ENCODE measurements at places on chromosomes 5 and 9. TPM values are rescaled to one million over a fixed set of nuclear protein-coding genes. Genes with fewer than 3 reads are reported as not detected.

- DNase-seq, result peak; percentile 63
- H3K4me1 ChIP-seq, result peaks cover 32% of the 10 kb centered on the region
- H3K4me3 ChIP-seq, result no peak overlapping the region
- no peaks in the 10 kb centered on the region for H3K36me3 ChIP-seq
- H3K27ac ChIP-seq, result peak overlapping the region; percentile 64
These were observed 26.7 kb downstream of the ERGIC1 start for GRCh38 chr5:172860520-172861443.

- H3K36me3 ChIP-seq, result no peaks in the 10 kb centered on the region
- H3K4me1 ChIP-seq, result no peaks in the 10 kb centered on the region
- no peak for DNase-seq
- no peak overlapping the region for H3K4me3 ChIP-seq
These were observed 1233.8 kb upstream of the WWC1 start for GRCh38 chr5:167057665-167058064.

DNA sequence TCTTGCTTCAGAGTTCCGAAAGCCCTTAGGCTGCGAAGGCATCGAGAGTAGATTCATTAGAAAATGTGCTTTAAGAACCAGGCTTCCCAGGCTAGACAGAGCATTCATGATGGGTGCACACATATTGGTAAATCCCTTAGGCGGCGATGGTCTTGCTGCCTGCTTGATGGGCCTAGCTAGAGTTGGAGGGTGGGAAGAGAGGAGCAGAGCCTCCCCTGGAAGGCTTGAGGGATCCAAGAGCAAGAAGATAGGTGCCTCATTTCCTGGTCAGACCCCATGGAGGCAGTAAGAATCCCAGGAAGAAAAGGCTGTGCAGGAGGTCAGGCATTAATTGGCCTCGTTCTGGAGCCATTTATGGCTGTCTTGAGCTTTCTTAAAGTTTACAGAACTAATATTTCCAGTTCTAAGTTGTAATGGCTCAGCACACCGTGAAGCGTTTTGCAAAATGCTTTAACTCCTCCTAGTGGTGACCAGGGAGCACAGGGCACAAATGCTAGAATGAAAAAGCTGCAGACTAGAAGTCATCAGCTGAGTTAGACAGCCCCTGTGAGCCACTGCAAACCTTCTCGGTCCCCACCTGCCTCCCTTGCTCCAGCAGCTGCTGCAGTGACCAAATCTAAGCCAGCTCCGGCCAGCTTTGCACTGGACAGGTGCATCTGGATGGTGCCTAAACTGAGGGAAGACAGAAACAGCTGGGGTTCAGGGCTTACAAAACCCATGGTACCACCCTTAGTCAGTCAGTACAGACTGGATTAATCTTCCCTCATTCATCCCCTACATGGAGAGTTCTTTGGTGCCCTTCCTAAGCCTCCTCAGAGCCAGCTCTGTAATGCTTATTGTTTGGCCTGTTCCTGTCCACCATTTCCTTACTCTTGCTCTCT lies 14.7 kb downstream of the SLC45A2 start:
- no peak overlapping the region for H3K4me3 ChIP-seq
- no peaks in the 10 kb centered on the region for H3K36me3 ChIP-seq
- no peak for DNase-seq
- H3K27me3 ChIP-seq, result no peaks in the 10 kb centered on the region
- H3K4me1 ChIP-seq, result no peaks in the 10 kb centered on the region

DNA sequence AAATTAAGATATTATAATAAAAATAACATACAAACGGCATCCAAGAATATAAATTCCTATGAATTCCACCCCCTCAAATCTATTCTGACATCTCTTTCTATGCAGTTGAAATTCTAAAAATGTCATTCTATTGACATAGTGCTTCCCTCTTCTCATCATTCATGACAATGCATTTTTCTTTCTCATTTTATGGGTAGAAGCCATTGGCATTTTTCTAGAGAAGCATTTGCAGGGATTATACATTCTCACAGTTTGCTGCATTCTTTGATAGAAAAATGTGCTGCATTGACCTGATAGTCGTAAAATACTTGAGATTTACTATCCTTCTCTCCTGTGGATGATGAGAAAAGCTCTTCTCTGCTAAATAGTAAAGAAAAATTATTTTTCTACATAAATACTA lies 760.9 kb upstream of the ACO1 start:
- no peaks in the 10 kb centered on the region for H3K4me1 ChIP-seq
- no peak for DNase-seq
- H3K36me3 ChIP-seq, result no peaks in the 10 kb centered on the region
- H3K4me3 ChIP-seq, result no peak overlapping the region
- no peak overlapping the region for H3K27ac ChIP-seq
- H3K27me3 ChIP-seq, result no peaks in the 10 kb centered on the region

IL4 gene
- total RNA-seq, result not detected

INSL6 gene
- total RNA-seq, result not detected

DNA sequence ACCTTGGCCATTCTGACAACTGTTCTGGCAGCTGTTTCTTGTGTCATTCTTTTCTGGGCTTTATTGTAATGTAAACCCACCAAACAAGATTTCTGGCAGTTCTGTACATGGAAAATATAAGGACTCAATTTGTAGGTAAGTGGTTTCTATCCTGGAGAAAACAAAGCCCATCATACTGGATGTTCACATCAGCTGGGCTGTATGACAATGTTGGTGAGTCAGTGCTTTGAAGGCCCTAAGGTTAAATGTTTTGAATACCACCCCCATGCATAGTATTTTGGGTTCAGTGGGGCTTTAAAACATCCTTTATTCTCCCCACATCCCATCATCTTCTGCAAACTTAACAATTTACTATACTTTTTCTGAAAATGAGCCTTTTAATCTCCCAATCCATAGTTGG lies 52.5 kb downstream of the SH3GL2 start:
- DNase-seq, result no peak
- no peaks in the 10 kb centered on the region for H3K36me3 ChIP-seq
- H3K27me3 ChIP-seq, result no peaks in the 10 kb centered on the region
- no peaks in the 10 kb centered on the region for H3K4me1 ChIP-seq
- no peak overlapping the region for H3K27ac ChIP-seq

DNA sequence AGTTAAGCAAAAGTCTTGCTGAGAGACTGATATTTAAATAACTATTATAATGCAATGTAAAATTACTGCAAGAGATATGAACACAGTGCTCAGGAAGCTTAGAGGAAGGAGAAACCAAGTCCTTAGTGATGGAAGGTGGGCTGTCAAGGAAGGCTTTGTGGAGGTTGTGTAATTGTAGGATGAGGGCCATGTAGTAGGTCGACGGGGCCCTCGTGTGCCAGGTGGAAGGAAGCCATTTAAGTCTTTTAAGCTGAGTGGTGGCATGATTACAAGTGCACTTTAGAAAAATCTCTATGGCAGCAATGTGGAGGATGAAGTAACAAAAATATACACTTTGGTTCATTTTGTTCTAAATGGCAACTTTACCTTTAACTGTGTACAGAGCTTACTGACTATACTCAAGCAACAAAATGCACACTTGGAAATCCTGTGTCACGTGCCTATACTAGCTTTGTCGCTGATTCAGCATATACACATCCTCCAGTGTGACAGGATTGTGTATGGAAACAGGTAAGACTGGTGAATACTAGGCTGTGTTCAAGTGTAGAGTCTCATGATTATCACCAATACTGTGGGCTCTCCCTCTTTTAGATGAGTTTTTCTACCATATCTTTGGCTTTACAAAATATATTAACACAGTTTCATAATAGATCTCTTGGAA lies 78.6 kb downstream of the TMC1 start:
- H3K4me3 ChIP-seq, result no peak overlapping the region
- H3K27ac ChIP-seq, result no peak overlapping the region
- no peaks in the 10 kb centered on the region for H3K27me3 ChIP-seq
- no peaks in the 10 kb centered on the region for H3K36me3 ChIP-seq

DNA sequence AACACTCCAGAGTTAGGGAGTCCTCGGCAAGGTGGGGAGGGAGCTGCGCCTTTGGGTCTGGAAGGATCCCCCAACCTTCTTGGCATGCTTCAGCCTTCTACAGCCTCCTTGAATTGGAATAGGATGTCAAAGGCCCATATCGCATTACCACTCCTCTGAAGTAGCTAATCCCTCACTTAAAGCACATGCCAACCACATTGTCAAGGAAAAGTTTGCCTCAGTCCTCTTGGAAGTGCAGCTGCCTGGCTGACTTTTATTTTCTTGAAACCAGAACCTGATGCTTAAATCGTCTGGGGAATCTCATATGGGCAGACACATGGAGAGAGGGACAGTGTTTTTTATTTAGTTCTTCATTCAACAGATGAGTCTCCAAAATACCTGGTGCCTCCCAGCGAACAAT lies 14.5 kb downstream of the CXCL14 start:
- H3K27ac ChIP-seq, result no peak overlapping the region
- no peak overlapping the region for H3K4me3 ChIP-seq
- H3K36me3 ChIP-seq, result no peaks in the 10 kb centered on the region
- peaks cover 5% of the 10 kb centered on the region for H3K4me1 ChIP-seq
- DNase-seq, result no peak

- peaks cover 5% of the 10 kb centered on the region for H3K36me3 ChIP-seq
- H3K4me1 ChIP-seq, result no peaks in the 10 kb centered on the region
- H3K27me3 ChIP-seq, result no peaks in the 10 kb centered on the region
- H3K27ac ChIP-seq, result no peak overlapping the region
These were observed 67.4 kb upstream of the TBC1D9B start for GRCh38 chr5:179974946-179975712.

DNA sequence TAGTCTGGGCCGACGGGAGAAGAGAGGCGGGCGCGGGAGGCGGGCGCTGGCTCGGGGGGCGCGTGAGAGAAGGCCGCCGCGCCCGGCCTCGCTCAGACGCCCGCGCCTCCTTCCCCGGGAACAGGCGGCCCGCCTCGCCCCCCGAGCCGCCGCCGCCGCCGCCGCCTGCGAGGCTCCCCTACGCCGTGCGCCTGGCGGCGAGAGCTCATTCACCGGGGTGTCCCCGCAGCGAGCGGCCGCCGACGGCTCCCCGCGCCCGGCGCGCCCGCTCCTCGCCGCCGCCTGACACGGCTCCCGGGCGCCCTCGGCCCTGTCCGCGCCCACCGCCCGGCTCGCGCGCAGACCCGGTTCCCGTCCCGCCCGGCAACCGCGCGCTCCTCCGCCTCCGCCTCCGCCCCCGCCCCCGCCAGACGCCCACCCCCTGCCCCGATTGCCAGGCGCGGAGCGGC lies at the start of gene GNAQ:
Gene GNAQ (minus strand): TSS at position 368 of the 449 bp plus-strand sequence. CDS start 576 bp downstream, outside the sequence.
- H3K36me3 ChIP-seq, result no peaks in the 10 kb centered on the region
- H3K4me3 ChIP-seq, result peak within 1 kb of the TSS; percentile 60
- peak within 1 kb of the TSS; percentile 86 for H3K27ac ChIP-seq
- DNase-seq, result no peak

DNA sequence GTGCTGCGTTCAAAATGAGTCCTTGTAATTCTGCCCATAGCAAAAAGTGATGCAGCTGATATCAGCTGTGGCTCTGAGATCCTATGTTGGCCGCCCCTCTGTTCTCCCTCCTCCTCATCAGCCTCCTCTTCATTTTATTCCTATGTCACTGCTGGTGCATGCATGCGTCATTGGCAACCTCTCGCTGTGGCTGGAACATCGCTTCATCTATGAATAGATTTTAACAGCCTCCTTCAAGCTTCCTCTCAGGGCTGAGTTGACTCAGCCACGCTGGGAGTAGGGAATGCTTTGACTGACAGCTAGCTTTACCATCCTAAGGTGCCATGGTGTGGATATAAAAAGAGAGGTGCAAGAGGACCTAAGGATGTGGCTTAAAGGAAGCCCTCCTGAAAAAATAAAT lies 303.5 kb downstream of the PLK2 start:
- no peaks in the 10 kb centered on the region for H3K36me3 ChIP-seq
- no peaks in the 10 kb centered on the region for H3K27me3 ChIP-seq
- no peaks in the 10 kb centered on the region for H3K4me1 ChIP-seq
- no peak overlapping the region for H3K27ac ChIP-seq
- no peak overlapping the region for H3K4me3 ChIP-seq
- no peak for DNase-seq
